ENCODE measurements at places on chromosomes 7 and 10.

DNA sequence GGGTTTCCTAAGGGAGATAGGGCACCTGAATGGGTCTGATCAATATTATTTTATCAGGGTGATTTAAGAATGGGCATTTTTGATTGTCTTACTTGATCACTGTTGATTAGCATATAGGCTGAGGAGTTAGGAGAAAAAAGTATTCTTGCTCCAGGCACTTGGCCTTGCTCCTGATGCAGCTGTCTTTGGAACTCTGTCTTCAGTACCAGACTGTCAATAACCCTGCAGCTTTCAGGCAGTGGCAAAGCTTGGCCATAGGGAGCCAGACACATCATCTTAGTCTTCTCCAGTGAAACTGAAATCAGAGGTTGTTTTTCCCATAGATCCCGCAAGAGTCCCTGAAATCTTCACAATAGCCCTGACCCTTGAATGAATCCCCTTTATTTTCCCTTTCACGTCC, 47.2 kb downstream of the EXOC4 start:
- no peak for DNase-seq

GRCh38 chr7:88147341-88147740, 72.5 kb downstream of the SRI start:
- DNase-seq = no peak

DNA sequence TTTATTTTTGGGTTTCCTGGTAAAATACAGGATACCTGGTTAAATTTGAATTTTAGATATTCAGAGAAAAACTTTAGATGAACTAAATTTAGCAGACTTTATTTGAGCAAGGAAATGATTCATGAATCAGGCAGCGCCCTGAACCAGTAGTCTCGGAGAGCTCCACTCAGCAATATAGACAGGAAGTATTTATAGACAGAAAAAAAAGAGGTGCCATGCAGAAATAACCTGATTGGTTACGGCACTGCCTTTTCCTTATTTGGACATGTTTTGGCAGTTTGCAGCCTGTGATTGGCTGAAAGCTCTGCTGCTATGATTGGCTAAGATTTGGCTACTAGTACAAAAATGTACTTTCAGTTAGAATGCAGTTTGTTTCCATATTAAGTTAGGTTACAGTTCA, 198.3 kb upstream of the DKK1 start:
- no peak for DNase-seq

DNA sequence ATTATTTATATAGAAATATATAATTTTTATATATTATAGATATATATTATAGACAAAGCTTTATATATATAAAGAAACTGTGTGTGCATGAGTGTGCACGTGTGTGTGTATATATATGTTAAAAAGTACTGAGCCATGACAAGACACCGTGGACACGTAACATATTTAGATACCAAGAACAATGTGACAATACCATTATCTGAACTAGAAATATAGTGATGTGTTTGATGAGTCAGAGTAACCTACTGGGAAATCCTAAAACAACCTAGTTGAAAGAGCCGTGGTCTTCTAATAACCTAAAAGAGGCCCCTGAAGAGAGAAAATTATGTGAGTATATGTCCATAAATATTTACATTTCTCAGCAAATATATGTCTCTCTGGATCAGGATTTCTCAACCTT, 50.7 kb upstream of the ITGB8 start:
- DNase-seq = no peak

DNA sequence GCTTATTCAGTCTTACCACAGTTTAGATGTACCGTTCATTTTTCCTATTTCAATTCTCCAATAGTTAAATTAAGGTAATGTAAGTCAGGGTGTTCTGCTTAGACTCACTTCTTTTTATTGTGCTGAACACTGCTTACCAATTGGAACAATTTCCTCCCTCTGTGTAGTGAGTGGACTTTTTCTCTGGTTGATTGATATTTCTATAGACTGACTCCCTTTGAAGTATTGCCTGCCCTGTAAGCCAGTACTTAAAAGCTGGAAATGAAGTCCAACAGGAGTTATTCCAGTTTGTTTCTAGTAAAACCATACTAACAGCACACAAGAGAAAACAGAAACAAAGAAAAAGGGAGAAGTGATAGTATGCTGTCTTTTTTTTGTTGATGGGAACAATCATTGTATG, 1674.9 kb downstream of the REEP3 start:
- DNase-seq = no peak

GRCh38 chr7:151715666-151716315, 161.1 kb downstream of the PRKAG2 start:
- no peak for DNase-seq

- DNase-seq = no peak
Observed at GRCh38 chr7:28560767-28561166, 148.4 kb downstream of the CREB5 start.

Data from activated T-helper 9 cell treated with anti-CD3 and anti-CD28 coated beads, Interleukin-2, amount 50 U/mL, for 16 hours (primary cell).